ENCODE measurements at places on chromosomes 1 and 21.

DNA sequence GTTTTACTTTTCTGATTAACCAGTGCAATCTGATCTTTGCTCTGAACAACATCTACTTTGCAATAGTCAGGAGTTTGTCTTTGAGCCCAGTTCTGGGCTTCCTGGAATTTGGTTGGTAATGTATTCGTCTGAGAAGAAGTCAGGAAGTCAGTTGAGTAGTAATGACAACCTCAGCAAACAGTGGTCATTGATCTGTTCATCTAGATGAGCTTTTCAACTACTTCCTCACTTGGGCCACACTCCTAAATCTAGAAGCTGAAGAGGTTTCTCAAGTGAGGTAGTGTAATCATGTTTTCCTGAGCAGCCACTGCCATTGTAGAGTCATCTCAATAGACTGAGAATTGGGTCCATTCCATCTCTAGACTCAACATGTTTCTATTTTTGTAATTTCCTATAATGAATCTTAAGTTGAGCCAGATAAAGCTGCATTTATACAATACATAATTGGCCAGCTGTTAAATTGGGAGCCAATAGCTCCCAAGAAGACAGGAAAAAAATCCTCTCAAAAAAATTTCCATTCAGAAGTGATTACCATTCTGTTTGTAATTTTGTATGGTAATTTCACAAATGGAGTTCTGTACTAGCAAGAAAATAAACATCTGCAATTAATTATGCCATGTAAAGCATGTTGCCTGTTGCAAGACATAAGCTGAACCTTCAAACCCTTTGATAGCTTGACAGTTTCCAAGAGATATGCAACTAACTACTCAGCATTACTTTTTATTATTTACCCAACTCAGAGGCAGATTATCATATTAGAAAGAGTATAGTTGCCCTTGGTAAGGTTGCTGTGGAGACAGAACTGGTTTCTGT, 49.6 kb downstream of the WDR64 start:
- DNase-seq: no peak

GRCh38 chr1:168082008-168082876, 54.5 kb downstream of the GPR161 start:
- DNase-seq: peak; percentile 4

DNA sequence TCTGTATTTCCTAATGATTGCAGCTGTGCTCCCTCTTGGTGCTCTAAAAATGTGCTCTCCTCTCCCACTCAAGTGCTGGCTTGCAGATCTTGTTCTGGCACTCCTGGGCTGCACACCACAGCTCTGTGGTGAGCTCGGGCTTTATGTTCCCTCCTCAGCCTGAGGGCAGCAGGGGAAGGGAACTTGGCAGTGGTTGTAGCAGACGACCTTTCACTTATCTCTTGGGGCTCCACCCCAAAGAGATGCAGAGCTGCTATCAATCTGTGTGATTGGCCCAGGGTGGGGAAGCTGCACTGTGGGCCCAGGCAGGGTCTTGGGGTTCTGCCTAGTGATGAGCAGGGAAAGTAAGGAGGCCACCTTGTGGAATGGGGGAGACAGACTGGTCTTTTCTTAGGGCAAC, 143.5 kb upstream of the GORAB start:
- no peak for DNase-seq

DNA sequence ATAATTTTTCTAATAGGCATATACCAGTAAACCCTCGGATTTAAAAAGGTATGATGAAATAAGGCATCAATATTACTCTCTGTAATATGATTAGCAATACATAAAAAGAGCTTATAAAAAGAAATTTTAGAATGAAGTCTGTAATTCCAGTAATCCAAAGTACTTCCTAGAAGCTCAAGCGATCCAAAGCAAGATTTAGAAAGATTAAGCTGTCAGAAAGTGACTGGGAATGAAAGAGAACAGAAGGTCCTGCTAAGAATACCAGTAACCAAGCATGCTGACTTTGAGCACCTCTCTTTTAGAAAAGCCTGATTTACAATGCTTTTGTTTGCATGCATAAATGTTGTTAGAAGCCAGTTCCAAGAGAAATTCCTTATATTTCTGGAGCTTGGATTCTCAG, 125.1 kb downstream of the GIPC2 start:
- no peak for DNase-seq

- DNase-seq: no peak
Observed at GRCh38 chr21:36321325-36322082, 1.5 kb downstream of the MORC3 start.

DNA sequence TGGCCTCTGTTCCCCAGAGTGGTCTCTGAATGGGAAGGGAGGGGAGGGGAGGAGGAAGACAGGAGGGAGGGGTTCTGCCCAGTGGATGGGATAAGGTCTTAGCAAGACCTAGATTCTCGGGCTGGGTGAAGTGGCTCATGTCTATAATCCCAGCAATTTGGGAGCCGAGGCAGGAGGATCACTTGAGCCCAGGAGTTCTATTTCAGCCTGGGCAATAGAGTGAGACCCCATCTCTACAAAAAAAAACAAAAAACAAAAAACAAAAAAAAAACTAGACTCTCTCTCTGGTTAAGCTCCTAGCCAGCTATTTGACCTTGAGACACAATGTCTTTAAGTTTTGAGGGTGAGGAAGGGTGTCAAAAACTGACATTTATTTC, 11.4 kb downstream of the UQCRHL start:
- DNase-seq: no peak

GRCh38 chr1:158961178-158961577, 29.8 kb downstream of the PYHIN1 start:
- no peak for DNase-seq

DNA sequence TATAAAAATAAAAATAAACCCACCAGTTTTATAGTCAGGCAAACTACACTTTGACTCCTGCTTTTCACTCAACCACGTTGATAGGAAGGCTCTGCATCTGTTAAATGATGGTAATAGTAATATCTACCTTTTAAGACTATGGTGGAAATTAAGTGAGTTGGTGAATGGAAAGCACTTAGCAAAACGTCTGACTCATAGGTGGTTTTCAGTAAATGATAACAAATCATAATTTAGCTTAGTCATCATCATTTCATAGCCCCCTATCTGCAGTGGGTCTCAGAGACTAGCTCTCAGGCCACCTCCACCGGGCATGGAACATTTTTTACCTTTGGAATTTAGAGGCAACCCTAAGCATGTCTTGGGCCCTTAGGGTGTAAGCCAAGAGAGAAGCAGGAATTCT, 160.0 kb downstream of the PDE4B start:
- no peak for DNase-seq

DNA sequence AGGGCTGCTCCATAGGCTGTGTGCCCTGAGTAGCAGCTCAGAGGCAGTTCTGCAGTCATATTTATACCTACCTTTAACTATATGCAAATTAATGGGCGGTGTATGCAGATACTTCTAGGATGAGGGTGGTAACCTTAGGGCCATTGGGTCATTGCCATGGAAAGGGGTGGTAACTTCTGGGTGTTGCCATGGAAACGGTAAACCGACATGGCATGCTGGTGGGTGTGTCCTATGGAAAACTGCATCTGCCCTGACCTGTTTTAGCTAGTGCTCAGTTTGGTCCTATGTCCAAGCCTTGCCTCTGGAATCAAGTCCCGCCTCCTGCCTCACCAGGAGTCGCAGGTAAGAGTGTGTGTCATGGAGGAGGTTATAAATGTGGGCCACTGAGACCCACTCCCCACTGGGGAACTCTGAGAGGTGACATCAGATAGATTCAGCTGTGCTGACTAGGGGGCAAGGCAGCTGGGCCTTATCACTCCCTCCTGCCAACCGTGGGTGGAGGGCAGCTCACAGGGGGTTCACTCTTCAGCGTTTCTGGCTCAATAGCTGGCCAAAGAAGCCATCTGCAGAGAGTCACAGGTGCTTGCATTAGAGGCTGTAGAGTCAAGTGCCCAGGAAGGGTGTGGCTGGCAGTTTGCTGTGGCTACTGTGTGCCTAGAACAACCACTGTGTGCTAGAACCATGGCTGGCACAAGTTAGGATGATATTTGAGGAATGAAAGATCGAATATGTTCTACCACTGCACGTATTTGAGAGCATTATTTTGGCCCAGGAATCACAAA, 19.0 kb downstream of the BACE2 start:
- no peak for DNase-seq

DNA sequence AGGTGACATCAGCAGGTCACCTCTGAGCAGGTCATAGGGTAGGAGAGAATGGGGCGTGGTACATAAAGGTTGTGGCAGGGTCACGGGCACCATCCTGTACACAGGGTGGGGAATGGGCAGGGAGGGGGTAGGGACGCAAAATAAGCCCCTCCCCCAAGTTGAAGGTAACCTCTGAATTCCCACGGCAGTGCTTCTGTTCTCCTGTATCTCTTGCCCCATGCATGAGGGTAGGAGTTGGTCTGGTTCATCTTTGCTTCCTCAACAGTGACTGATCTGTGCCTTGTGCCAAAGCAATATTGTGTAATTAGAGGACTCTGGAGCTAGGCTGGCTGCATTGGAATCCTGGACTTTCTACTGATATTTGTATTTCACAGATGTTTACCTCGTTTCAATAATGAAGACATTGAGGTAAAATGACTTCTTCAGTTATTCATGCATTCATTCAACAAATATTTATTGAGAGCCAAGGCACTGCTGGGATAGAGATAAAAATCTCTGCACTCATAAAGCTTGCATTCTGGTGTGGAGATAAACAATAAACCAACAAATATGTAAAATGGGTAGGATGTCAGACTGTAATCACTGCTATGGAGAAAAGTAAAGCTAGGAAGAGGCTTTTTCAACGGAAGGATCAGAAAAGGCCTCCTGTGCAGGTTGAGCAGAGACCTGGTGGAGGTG, 18.4 kb upstream of the GFI1 start:
- no peak for DNase-seq

DNA sequence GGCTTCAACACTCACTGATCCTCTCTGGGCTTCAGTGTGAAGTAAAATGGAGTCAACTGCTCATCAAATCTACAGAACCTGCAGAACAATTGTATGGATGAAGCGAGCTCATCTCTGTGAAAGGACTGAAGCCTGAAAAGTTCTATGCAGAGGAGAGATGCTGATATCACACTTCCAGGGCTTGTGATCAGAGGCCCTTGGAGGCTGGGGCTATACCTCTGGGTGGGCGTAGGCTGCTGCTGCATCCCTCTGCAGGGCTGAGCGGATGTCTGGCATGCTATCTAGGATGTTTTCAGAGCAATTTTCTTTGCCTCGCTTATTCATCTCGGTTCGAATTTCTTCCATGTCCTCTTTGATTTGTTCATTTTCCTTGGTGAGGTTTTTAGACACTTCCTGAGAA, 17.6 kb downstream of the OLFML2B start:
- no peak for DNase-seq

- DNase-seq: no peak
Observed at GRCh38 chr1:233294913-233295236, 650 bp downstream of the PCNX2 start.

DNA sequence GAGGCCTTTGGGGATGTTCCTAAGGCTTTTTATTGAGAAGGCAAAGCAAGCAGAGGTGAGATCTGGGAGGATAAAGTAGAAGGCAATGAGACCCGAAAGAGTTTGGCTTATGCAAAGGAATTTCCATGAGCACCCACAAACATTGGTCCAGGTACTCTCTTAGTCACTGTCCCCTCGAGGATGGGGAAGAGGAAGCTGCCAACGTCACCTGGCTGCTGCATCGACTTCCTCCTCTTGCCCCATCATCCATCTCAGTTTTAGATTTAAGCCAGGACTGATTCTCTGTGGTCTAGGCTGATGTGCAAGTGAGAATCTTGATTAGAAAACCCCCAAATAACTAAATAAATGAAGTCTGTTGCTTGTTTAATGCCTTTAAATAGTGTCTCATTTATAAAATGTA, 28.7 kb downstream of the RUNX1 start:
- DNase-seq: no peak

- DNase-seq: no peak
Observed at GRCh38 chr21:34988139-34988538, 61.0 kb downstream of the RUNX1 start.

DNA sequence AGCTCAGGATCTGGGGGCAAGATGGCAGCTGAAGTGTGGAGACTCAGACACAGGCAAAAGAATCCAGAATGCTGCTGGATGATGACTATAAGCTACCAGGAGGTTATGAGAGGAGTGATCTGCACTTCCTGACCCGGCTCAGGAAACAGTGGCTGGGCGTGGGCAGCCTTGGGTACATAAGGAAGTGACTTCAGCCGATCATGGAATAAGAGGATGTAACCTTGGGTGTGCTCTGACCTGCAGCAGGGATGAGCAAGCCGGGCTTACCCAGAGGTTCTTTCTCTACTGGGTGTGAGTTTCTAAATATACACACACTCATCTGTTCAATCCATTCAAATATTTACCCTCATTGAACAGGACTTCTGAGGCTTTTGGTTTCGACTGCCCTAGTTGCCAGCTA, 62.7 kb downstream of the CD34 start:
- DNase-seq: no peak

GRCh38 chr1:86504895-86505563, 36.3 kb downstream of the CLCA1 start:
- no peak for DNase-seq

DNA sequence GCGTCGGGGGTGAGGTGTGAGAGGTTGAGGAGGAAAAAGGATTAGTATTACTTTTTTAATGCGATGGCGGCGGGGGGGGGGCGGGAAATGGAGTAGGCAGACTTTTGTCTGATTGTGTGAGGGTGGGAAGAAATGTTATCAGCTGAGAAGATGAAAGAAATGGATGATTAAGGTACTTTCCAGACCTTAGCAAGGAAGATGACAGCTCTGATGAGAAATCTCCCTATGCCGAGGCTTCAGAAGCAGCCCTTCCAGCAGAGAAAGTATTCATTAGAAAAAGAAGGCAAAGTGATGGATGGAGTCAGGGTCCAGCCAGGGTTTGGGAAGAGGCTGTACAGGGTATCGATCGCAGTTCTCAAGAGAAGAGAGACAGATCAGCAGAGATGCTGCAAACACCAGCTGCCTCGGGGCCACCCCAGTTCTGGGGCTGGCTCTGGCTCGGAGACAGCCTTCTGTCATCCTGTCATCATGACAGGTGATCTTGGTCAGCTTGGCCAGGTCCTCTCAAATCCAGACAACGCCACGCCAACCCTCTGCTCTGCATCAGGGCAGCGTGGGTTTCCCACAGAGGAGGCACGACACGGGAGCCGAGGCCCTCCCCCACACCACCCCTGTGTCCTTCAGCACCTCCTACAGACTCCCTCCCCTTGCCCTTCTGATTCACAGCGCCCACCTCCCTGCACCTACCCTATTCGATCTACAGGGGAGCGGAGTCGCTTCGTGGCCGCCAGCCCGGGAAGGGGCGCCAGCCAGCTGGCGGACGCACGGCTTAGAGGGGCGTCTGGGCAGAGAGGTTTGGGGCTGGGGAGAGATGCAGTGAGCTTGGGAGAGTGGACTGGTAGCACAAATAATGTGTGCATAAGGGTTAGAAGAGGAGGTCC, 674 bp upstream of the ATXN7L2 start:
- no peak for DNase-seq

DNA sequence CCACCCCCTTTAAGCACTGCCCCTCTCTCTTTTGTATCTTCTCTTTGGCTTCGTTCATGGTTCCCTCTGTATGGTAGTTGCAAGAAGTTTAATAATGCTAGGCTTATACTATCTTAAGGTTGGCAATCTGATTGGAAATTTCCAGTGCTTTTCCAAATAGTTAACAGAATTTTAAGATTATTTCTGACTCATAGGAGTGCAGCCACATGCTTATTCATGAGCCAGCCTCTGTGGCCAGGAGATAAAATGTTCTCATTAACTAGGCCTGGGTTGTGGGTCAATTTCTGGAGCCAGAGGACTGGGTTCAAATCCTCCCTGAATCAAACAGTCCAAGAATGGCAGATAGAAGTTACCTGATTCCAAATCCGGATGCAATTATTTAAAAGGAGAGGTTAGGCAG, 103.1 kb downstream of the ATP6V1G3 start:
- no peak for DNase-seq

GRCh38 chr1:45238846-45239245, 32.4 kb upstream of the ZSWIM5 start:
- no peak for DNase-seq
